ENCODE measurements at places on chromosomes 1 and 21.
A peak's percentile ranks its signal among the peaks of the same experiment; 100 is the strongest.

GRCh38 chr1:156666862-156667609 lies 10.2 kb downstream of the NES start:
- no peak for DNase-seq

- no peak for DNase-seq
Measured at GRCh38 chr1:22773981-22774832, 63.6 kb downstream of the EPHB2 start.

DNA sequence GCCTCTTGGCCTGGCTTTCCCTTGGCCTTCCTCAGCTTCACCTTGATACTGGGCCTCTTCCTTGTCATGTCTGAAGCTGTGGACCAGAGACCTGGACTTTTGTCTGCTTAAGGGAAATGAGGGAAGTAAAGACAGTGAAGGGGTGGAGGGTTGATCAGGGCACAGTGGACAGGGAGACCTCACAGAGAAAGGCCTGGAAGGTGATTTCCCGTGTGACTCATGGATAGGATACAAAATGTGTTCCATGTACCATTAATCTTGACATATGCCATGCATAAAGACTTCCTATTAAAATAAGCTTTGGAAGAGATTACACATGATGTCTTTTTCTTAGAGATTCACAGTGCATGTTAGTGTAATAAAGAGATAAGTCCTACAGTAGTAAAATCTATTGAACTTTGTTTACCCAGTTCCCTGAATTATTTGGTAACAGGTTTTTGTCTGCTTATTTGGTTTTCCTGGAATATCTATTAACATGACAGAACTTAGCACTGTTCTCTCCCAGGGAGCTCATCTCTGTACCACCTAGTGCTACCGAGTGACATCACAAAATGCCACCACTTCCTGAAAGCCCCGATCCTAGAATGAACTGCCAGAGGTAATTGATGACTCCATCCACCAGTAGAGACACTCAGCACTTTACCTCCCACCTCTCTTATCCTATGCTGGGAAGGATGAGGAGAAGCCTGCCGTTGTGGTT lies 22.2 kb downstream of the UBE2T start:
- no peak for DNase-seq

DNA sequence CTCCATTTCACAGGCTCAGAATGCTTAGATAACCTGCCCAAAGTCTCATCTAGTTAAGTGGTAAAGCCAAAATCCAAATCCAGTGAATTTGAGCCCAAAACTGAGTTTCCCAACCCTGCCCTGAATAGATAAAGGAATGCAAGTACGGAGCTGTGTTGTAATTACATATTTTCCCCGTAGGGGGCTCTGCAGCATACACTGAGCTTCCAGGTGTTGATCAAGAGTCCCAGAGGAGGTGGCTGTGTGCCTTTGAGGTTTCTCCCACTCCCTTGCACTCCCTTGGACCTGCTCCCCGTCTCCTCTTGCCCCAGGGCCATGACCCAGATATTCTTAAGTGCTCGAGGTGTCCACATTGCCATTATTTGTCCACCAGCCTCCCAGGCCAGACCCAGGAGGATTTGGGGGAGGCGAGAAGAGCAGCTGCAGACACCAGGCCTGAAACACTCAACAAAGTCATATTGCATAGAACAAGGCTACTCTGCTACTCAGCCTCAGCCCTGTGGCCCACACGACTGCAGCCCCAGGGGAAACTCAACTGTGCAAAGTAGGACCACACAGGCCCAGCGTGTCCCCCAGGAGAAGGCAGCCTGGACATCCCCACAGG lies 18.4 kb upstream of the LY9 start:
- peak; percentile 27 for DNase-seq

- DNase-seq = no peak
Measured at GRCh38 chr1:89808441-89809117, 12.3 kb upstream of the LRRC8D start.

DNA sequence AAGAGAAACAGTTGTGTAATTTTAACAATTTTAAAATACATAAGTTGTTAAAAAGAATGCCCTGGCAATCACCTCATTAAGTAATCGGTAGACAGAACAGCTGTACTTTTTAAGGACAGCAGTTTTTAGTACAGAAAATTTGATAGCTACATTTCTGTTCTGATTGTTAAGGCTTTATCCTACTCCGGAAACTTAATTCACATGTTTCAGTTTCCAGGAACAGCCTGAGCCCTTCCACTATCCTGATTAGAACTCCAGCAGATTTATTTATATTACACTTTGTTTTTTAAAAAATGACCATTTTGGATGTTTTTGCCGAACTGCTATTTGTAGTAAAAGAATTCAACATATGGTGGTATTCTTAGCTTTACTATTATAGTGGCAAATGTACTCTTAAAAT lies 8.7 kb downstream of the PRRC2C start:
- DNase-seq = no peak

GRCh38 chr1:170620164-170620563 lies 43.8 kb upstream of the PRRX1 start:
- DNase-seq = no peak

GRCh38 chr1:24822887-24823286 lies 77.6 kb downstream of the CLIC4 start:
- DNase-seq = no peak

GRCh38 chr1:202145068-202145743 lies 669 bp upstream of the ARL8A start:
- no peak for DNase-seq

- no peak for DNase-seq
Measured at GRCh38 chr1:229027622-229028182, 243.2 kb upstream of the RAB4A start.

DNA sequence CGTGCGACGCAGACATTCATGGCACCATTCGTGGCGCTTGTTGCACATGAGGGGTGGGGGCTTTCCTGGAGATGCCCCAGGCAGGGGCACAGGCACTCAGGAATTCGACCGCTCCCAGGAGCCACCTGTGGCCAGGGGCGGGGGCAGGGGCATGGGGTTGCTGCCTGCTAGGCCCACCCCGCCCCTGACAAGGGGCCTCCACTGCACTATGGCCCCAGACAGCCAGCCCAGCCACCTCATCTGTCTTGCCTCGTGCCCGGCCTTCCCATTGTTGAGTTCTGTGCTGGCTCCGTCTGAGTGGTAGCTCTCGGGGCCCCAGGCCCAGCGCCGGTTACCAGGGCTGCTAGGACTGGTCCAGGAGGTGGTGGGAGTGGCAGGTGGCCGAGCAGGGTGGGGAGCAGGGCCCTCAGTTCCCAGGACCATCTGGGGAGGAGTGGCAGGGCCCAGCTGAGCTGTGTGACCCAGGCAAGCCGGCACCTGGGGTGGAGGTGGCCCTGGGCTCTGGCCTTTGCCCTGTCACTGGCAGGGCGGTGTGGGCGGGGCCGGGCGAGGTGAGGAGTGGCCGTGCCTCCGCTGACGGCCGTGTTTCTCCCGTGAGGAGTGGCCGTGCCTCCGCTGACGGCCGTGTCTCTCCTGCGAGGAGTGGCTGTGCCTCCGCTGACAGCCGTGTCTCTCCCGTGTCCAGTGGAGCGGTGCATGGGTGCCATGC lies 1.9 kb downstream of the PLCH2 start:
- DNase-seq = no peak

GRCh38 chr1:56586502-56586901 lies 7.1 kb upstream of the PLPP3 start:
- no peak for DNase-seq

DNA sequence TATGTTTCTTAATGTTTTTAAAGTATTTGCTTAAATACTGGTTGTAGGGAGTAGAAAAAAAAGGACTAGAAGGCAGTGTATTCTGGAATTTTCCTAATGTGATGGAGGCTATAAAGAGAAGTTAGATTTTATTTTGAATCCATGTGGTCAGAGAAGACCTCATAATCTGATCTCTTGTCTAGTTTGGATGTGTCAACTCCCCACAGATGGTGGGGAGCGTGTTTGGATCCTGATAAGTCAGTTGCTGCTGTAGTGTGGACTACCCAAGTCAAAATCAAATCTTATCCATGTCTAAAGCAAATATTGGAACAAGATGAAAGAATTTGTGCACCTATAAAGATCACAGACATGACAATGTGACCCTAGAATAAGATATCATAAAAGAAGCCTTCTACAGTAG lies 918.0 kb downstream of the LTN1 start:
- DNase-seq = no peak

DNA sequence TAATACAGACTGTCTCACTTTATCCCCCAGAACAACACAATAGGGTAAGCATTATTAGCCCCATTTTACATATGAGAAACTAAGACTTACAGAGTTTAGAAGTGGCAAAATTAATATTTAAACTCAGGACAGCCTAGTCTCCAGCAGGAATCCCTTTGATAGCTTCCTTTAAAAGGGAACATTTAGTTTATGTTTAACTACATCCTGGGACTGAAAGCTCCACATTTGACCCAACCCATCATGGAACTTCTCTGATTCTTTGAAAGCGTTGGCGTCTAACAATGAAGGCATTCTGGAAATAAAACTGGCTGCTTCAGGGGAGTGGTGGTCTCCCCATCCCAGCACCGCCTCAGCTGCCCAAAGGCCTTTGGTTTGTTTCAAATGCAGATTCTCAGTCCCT lies 250.6 kb upstream of the NFIA start:
- no peak for DNase-seq

DNA sequence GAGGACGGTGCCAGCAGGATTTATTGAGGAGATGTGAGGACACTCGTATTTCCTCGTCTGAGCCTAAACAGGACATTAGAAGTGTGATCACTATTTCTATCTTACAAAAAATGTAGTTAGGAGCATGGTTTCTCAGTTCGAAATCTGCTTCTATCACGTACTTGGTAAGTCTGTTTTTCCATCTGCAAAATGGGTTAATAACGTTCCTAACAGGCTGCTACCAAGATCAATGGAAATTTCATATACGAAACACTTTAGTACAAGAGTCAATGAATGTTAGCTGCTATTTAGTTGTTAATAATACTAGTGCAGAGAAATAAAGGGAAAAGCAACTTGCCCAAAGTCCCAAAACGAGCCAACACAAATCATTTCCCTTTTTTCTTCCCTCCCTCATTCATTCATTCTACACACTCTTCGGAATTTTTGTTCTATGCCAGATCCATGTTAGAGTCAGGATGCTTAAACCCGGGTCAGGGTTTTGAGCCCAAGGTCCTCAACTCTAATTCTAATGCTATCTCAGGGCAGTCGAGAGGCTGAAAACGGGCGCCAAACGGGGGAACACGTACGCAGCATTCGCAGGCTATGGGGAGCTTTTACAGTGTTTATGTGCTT lies 608 bp downstream of the SNRNP40 start:
- no peak for DNase-seq

GRCh38 chr1:170309389-170310013 lies 163.7 kb downstream of the NTMT2 start:
- DNase-seq = no peak

GRCh38 chr21:40395732-40396131 lies 451.2 kb downstream of the DSCAM start:
- no peak for DNase-seq

- no peak for DNase-seq
Measured at GRCh38 chr1:162732566-162733335, 57.8 kb upstream of the HSD17B7 start.

GRCh38 chr1:9465640-9466039 lies 73.6 kb upstream of the SLC25A33 start:
- no peak for DNase-seq

DNA sequence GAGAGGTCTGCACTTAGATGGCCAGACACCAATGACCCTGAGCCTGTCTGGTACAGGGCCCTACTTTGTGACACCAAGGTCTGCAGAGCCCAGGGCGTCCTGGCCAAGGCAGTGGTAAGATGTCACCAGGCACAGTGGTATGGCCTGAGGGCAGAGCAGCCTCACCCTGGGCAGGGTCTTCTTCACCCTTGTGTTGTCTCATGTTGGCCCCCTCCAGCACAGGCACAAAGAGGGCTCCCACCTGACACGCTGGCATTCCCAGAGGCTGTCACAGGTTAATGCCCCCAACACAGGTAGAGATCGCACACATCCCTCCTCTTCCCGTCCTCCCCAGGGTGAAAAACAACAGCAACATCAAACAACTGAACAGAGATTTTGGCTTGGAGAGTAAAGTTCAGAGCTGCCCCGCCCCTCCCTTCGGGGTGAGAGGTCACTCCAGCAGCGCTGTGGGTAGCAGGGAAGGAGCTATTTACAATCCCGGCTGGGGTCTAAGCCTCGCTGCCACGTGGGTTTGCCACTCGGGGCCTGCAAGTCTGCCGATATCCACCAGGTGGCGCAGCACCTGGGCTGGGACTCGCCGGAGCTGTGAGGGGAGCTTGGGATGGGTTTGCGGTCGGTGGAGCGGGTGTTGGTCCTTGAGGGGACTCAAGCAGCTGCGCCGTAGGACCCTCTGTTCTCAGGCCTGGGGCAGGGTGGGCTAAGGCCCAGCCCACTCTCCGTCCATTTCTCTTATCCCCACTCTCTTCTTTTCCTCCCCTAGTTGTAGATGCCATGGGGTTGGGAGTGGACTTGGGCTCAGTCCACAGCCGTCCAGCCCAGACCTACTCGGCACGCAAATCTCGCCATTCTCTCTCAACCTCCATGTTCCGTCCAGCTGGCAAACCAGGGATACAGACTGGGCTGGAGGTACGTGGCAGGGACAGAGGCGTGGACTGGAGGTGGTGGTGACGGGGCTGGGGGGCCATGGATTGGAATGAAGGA lies 12.7 kb downstream of the EFNA3 start:
- DNase-seq = peak; percentile 69

DNA sequence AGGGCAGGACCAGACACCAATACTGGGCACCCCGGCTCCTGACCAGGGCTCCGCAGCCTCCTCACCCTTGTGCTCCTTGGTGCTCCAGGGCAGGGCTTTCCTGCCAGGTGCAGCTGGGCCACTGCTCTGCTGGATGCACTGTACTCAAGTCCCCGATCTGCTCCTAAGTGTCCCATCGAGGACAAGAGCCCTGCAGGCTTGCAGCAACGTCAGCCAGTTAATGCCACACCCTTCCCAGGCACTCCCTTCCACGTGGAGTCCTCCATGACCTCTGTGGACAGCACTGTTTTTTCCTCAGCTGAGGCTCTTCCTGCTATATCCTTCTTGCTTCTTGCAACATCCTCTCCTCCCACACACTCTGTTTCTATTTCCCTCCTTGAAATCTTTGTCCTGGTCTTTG lies 94.0 kb upstream of the NGF start:
- no peak for DNase-seq

- DNase-seq = peak; percentile 5
Measured at GRCh38 chr1:240575981-240576662, 35.8 kb downstream of the GREM2 start.

DNA sequence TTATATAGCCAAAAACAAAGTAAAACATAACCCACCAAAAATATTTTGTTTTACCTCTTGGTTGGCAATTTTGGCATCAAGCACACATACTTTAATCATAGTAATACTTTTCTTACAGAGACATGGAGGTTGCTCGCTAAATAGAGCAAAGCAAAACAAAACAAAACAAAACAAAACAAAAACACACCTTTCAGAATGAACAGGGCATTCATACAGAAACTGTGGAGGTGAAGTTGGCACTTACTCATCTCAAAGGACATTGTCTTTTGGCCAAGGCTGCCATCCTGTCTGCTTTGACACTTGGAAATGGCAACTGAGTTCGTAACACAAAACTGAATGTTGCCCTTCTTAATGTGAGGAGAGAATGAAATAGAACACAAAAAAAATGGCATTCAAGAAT lies 773.1 kb downstream of the USP25 start:
- DNase-seq = no peak

DNA sequence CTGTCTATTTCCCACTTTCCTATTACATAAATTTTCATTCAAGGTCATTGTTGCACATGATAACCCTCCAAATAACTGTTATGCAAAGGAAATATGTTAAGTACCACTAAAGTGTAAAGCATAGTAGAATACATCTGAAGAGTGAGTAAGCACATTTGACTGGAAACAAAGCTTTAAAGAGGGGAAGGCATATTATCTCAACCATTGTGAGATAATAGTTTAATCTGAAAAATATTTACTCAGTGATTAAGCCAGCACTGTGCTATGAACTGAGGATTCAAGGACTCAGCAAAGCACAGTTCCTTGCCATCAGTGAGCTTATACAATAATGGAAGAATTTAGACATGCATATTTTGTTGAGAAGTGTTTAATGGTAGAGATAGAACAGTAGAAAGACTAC lies 127.4 kb downstream of the HMCN1 start:
- DNase-seq = no peak

All from stimulated activated CD8-positive, alpha-beta memory T cell treated with anti-CD3 and anti-CD28 coated beads, Interleukin-12 subunit alpha, Interleukin-12 subunit beta, amount 100 ng/mL, for 1 hour (primary cell).